ENCODE measurements at places on chromosomes 16 and 17.

GRCh38 chr17:2450016-2450650 lies 49.3 kb upstream of the MNT start:
- H3K27me3 ChIP-seq = no peaks in the 10 kb centered on the region
- peaks cover 6% of the 10 kb centered on the region for H3K36me3 ChIP-seq
- DNase-seq = no peak
- no peak overlapping the region for H3K27ac ChIP-seq
- H3K4me1 ChIP-seq = no peaks in the 10 kb centered on the region

DNA sequence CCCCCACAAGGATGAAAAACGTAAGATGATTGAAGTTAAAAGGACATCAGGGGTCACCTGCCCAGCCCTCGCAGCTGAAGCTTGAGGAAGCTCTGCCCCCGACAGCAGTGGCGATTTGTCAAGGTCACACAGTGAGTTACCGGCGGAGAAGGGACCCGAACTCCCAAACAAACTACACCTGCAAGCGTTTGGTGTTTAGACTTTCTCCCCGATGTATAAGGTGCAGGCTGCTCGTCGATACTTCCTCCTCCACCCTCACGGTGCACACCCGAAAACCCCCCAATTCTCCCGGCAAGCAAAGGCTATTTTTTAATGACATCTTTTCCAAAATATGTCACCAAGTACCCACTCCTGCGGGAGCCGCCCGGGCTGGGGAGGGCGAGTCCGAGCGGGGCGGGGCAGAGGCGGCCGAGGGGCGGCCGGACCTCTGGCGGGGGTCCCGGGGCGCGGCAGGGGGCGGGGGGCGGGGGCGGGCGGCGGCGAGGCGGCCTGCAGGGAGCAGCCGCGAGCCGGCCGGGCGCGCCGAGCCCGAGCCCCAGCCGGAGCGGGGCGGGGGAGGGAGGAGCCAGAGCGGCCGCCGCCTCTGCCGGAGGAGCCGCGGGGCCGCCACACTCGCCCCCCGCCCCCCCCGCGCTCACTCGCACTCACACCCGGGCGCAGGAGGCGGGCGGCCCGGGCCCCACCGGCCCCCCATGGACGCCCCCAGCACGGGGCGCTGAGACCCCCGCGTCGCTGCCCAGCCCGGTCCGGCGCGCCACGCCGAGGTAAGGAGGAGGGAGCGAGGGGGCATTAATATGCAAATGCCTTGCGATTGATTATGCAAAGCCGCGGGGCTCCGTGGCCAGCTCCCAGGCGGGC lies at the start of gene THRA:
Gene THRA (plus strand): TSS at position 637 of the 858 bp plus-strand sequence. CDS start 11,524 bp downstream, outside the sequence.
- peak; percentile 85 for DNase-seq
- H3K27ac ChIP-seq = peak within 1 kb of the TSS; percentile 59
- H3K27me3 ChIP-seq = peaks cover 6% of the 10 kb centered on the region
- peak within 1 kb of the TSS; percentile 91 for H3K4me3 ChIP-seq

DNA sequence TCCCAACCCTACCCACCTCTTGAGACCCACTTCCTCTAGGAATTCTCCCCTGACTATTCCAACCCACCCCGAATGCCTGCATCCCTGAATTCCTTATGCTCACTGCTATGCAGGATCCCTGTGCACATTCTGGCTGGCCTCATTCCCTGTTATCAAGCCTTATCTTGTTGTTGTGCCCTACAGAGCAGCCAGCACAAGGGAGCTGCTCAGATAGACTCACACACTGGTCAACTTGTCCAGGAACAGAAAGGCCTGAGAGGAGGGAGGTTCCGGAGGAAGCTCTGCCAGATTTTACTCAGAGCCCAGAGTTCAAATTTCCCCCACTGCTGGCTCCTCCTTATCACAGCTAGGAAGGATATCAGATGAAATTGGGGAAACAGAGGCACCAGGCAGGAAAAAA lies 24.8 kb upstream of the MYO18A start:
- no peaks in the 10 kb centered on the region for H3K4me1 ChIP-seq
- no peaks in the 10 kb centered on the region for H3K36me3 ChIP-seq
- H3K4me3 ChIP-seq = no peak overlapping the region

- DNase-seq = no peak
- no peak overlapping the region for H3K27ac ChIP-seq
- H3K27me3 ChIP-seq = no peaks in the 10 kb centered on the region
- H3K4me1 ChIP-seq = peaks cover 64% of the 10 kb centered on the region
Measured at GRCh38 chr16:17463335-17463734, 7.4 kb downstream of the XYLT1 start.

DNA sequence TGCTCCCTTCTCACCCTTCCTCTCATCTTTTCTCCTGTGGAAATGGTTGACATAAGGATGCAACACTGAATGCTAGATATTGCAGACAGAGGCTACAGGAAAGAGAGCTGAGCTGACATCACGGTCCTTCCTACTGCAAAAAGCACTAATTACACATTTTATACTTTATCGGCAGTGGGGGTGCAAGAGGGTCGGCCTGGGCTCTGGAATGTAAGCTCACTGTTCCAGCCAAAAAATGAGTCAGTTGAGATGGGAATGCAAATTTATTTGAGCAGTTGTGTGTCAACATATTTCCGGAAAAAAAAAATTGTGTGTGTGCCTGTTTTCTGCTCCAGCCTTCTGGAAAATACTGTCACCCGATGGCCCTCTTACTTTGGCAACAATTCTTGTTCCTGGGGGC lies 14.1 kb upstream of the MRTFB start:
- DNase-seq = no peak
- H3K4me1 ChIP-seq = no peaks in the 10 kb centered on the region
- no peak overlapping the region for H3K4me3 ChIP-seq
- H3K27me3 ChIP-seq = no peaks in the 10 kb centered on the region

DNA sequence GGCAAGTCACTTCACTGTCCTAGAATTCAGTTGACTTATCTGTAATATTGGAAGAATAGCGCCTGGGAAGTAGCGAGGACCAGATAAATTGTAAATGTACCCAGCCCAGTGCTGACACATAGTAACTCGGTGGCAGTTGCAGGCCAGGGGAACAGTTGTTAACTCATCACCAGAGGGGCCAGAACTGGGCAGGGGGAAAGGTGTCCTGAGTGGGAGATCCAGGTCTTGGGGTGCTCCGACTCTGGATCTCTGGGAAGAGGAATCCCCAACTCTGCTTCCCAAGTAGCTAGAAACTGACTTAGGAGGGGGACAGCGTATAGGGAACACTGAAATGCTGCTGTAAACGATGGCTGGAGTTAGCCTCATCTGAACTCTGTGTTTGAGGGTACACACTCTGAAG lies 23.0 kb downstream of the BCL7C start:
- H3K27me3 ChIP-seq = no peaks in the 10 kb centered on the region
- H3K36me3 ChIP-seq = no peaks in the 10 kb centered on the region
- no peak overlapping the region for H3K4me3 ChIP-seq
- H3K27ac ChIP-seq = no peak overlapping the region

DNA sequence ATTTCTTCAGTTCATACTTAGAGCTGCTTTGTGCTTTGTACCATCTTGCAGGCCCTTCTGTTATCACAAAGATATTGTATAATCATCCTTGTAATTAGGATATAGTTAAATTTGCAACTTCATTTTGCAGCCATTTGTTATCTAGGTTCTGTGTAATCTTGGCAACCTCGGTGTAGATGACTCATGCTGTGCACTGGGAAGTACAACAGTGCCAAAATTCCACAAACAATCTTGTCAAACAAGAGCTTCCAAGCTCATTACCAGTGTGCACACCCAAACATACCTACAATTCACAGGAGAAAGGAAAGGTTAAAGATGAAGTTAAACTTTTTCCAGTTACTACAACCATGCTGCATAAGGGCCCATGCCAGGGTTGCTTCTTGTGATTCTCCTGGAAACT lies 1231.8 kb downstream of the CDH11 start:
- no peaks in the 10 kb centered on the region for H3K4me1 ChIP-seq
- H3K4me3 ChIP-seq = no peak overlapping the region
- no peaks in the 10 kb centered on the region for H3K27me3 ChIP-seq
- H3K27ac ChIP-seq = no peak overlapping the region
- no peaks in the 10 kb centered on the region for H3K36me3 ChIP-seq

DNA sequence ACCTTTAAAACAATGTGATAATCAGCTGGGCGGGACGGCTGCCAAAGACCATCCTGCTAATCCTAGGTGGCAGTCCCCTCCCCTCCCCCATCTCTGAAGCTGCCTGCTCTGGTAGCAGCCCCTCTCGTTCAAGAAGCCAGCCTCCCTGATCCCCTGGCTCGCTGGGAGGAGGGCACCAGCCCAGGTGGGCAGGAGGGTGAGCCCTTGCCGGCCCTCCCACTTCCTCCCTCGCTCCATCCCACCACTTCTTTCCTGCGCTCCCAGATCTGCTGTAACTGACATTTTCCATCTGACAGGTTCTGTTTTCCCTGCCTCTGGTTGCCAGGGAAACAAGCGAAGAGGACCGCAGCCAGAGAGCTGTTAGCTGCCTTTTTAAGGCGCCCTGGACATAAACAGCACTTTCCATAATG lies 155.7 kb upstream of the TNRC6C start:
- H3K27ac ChIP-seq = no peak overlapping the region
- H3K4me3 ChIP-seq = no peak overlapping the region
- H3K4me1 ChIP-seq = no peaks in the 10 kb centered on the region
- DNase-seq = no peak
- H3K27me3 ChIP-seq = peaks cover 56% of the 10 kb centered on the region
- H3K36me3 ChIP-seq = no peaks in the 10 kb centered on the region

DNA sequence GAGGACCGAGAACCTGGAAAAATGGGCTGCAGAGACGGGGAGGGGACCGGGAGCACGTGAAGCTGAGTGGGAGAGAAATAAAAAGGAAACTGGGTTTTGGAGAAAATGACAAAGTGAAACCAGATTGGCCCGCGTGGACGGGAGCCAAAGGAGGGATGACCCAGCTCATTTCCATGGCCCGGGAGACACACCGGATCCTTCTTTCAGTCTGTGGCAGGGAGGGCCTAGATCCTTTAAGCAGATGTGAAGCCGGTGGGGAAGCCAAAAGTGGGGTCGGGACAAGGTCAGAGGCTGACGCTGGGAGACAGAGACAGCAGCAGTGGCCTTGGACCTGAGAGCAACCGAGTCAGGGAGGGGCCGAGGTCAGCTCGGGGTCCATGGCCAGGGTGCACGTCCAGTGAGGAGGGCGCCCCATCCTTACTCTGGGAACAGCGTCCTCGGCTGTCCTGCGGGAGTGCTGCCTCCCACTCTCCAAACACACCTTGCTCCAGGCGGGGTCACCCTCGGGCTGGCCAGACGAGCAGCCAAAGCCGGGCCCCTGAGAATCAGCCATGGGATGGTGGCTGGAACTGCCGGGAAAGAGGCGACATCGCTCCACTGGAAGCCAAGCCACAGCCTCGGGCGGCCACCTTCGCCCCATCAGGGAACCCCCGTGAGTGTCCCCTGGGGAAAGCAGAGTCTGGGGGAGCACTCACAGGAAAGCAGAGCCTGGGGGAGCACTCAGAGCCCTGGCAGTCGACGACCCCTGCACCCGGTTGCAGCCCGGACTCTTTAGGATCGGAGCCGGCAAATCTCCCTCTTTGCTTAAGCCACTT lies 17.3 kb downstream of the CA5A start:
- H3K4me3 ChIP-seq = no peak overlapping the region
- peaks cover 3% of the 10 kb centered on the region for H3K4me1 ChIP-seq
- H3K36me3 ChIP-seq = no peaks in the 10 kb centered on the region
- no peak overlapping the region for H3K27ac ChIP-seq
- DNase-seq = no peak
- H3K27me3 ChIP-seq = peaks cover 4% of the 10 kb centered on the region

- no peaks in the 10 kb centered on the region for H3K27me3 ChIP-seq
- no peaks in the 10 kb centered on the region for H3K4me1 ChIP-seq
- no peak for DNase-seq
- H3K27ac ChIP-seq = no peak overlapping the region
- no peaks in the 10 kb centered on the region for H3K36me3 ChIP-seq
Measured at GRCh38 chr16:53898993-53899392, 195.0 kb downstream of the FTO start.

DNA sequence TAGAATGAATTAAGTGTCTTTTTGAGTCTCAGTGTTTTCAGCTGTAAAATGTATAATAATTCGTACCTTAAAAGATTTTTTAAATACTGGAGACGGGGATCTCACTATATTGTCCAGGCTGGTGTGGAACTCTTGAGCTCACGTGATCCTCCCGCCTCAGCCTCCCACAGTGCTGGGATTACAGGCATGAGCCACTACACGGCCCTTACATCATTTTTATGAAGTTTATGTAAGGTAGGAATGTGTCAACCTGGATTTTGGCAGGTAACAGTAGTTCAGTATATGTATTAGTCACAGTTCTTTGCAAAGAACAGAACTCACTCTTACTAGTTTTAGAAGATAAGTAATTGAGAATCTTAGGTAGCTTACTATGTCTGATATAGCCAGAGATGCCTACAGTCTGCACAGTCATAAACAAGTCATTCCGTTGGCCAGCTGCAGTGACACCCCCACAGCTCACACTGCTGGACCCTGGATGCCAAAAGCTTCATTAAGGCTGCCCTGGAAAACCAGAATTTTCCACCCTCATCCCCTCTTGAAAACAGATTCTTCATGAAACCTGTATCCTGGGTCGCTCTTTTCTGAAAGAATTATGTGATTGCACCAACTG lies 583 bp upstream of the COX6A2 start:
- H3K36me3 ChIP-seq = no peaks in the 10 kb centered on the region
- H3K27ac ChIP-seq = no peak overlapping the region
- H3K27me3 ChIP-seq = no peaks in the 10 kb centered on the region
- peaks cover 3% of the 10 kb centered on the region for H3K4me1 ChIP-seq
- H3K4me3 ChIP-seq = no peak overlapping the region

GRCh38 chr16:71201054-71201453 lies 29.5 kb downstream of the HYDIN start:
- no peaks in the 10 kb centered on the region for H3K36me3 ChIP-seq
- H3K27ac ChIP-seq = no peak overlapping the region
- H3K27me3 ChIP-seq = no peaks in the 10 kb centered on the region
- no peak overlapping the region for H3K4me3 ChIP-seq
- DNase-seq = no peak

DNA sequence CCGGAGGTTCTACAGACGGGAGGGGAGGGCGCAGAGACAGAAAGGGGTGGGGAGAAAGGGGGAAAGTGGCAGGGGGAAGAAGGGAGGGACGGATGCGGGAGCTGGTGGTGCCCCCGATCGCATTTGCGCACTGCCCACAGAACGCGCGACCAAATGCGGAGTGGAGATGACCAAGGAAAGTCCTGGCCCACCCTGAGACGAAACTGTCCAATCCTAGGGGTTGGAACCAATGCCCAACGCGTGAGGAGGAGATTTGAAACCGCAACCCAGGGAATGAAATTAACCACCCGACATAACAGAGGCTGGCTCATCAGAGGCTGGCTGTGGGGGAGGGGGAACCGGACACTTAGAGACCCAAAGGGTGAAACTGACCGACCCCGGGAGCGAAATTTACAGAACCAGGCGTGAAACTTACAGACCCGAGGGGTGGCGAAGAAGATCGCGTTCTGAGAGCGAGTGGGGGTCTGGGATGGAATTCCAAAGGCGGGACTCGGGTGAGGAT lies 1.4 kb downstream of the HES7 start:
- H3K4me3 ChIP-seq = peak overlapping the region; percentile 29
- H3K27ac ChIP-seq = no peak overlapping the region
- H3K4me1 ChIP-seq = peaks cover 68% of the 10 kb centered on the region
- H3K36me3 ChIP-seq = no peaks in the 10 kb centered on the region

DNA sequence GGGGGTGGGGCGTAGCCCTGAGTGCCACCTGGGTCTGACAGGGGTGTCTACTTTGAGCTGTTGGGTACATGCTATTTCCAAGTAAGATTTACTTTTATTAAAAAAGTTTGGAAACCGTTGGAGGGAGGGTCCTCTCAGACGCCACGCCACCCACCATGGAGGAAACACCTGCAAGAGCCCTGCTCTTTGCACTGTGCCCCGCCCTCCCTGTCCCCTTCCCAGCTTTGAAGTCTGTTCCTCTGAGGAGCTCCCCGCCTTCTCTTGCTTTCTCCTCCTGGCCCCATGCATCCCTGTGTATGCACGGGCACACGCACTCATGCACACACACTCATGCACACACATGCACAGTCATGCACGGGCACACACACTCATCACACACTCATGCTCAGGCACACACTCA lies 15.5 kb downstream of the ADGRG1 start:
- H3K4me1 ChIP-seq = peaks cover 23% of the 10 kb centered on the region
